Stimulated activated CD8-positive, alpha-beta memory T cell treated with anti-CD3 and anti-CD28 coated beads, Interleukin-2, amount 100 ng/mL, for 48 hours (primary cell): ENCODE measurements at places on chromosomes 2 and 18.

GRCh38 chr2:111898703-111899514, 502 bp downstream of the MERTK start:
- DNase-seq, result no peak

- DNase-seq, result no peak
These were observed 58.9 kb upstream of the SMAD7 start for GRCh38 chr18:49009661-49010060.

GRCh38 chr2:9821805-9822445, 21.3 kb upstream of the TAF1B start:
- no peak for DNase-seq

GRCh38 chr18:46344416-46345180, 240.4 kb downstream of the HAUS1 start:
- DNase-seq, result no peak

DNA sequence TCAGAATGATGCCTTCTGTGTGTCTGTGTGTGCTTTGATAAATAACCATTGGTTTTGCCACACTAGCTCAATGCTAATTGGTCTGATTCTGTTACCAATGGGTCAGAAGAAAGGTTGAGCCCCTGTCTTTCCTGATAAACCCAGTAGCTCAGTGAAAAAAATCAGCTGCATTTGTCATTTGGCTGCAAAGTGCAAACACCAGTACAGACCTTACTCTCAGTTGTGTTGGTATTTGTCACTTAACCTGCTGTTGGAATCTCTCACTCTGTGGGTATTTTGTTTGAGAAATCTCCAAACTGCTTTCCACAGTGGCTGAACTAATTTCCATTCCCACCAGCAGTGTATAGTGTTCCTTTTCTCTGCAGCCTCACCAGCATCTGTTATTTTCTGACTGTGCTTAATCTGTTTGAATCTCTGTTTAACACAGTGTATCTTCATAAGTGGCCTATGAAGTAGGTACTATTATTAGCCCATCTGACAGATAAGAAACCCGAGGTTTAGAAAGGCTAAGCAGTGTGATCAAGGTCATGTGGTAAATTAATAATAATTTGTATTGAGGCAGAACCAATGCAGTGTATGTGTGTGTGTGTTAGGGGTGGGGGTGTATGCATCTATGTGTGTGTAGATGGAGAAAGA, 26.7 kb downstream of the LIMS1 start:
- DNase-seq, result no peak

DNA sequence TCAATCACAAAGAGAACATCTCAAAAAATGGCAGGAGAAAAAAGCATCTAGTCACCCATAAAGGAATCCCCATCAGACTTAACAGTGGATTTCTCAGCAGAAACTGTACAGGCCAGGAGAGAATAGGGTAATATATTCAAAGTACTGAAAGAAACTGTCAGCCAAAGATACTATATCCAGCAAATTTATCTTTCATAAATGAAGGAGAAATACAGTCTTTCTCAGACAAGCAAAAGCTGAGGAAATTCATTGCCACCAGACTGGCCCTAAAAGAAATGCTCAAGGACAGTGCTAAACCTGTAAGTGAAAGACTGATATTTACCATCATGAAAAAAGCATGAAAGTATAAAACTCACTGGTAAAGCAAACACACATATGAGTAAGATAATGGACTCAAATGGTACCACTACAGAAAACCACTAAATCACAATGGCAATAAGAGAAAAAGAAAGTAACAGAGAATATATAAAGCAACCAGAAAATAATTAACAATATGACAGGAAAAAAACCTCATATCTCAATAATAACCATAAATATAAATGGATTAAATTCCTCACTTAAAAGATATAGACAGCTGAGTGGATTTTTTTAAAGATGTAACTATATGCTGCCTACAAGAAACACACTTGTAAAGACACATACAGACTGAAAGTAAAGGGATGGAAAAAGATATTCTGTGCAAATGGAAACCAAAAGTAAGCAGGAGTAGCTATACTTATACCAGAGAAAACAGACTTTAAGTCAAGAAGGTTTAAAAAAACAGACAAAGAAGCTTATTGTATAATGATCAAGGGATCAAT, 83.4 kb upstream of the STK39 start:
- DNase-seq, result no peak

DNA sequence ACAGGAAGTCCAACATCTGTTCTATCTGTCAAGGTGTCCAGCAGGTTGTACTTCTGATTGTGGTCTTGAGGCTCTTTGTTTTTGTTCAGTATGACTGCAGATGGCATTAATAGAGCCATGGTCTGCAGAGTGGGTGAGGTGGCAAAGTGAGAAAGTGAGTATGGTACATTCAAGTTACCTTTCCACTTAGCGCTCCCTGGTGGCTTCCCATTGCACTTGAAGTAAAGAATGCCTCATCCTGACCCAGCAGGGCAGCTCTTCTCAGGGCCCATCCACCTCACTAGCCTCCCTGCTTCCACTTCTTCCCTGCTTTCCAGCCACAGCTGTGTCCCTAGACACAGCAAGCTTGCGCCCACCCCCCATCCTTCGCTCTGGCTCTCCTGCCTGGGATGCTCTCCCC, 148.0 kb upstream of the ALPP start:
- DNase-seq, result no peak

DNA sequence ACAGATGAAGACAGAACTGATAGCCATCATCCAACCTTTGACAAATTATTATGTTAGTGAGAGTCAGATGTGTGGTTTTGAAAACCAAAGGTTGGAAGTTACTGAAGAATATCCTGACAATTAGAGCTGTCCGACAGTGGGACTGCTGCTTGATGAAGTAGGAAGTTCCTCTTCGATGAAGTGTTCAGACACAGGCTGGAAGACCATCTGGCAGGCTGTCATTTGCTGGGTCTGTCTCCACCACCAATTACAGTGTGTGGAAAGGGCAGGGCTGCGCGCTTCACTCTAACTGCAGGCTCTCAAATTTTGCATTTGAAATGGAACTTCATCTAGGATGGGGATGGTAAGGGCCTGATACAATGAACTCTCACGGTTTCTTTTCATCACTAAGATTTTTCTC, 313.8 kb downstream of the PIK3C3 start:
- no peak for DNase-seq

DNA sequence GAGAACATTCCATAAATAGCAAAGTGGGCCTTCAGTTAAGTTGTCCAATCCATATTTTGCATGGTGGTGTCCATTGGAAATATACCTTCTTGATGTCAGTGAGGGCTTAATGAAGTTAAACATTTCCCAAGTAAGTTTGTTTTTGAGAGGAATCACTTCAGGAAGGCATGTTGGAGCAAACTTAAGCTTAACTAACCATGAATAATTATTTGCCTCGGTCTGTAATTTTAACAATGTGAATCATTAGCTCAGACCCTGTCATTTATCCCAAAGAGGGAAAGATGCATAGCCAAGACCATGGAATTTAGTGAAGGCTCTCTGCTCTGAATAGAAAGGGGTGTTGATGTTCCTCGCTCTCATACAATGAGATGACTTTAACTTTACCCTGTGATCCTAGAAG, 47.4 kb downstream of the SPATS2L start:
- DNase-seq, result no peak

GRCh38 chr2:230912046-230912445, 13.0 kb downstream of the GPR55 start:
- DNase-seq, result no peak

GRCh38 chr2:113940891-113941290, 51.0 kb downstream of the ACTR3 start:
- DNase-seq, result no peak

DNA sequence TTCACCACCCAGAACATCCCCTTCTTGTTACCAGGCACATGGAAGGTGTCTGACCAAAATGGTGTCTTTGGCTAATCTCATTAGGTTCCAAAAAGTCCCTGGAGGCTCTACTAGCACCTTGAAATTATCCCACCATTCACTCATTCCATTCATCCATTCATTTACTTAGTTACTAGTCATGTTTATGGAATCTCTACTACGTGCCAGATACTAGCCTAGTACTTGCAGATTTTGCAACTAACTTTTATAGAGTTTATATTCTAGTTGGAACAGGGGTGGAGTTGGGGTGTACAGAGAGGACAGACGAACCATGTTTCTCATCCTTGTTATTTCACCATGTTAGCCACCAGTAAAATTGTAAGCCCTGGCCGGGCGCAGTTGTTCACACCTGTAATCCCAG, 4.0 kb upstream of the NOP58 start:
- DNase-seq, result no peak

- DNase-seq, result no peak
These were observed 105.1 kb downstream of the COL4A4 start for GRCh38 chr2:227058888-227059399.

- no peak for DNase-seq
These were observed 19.0 kb downstream of the INO80C start for GRCh38 chr18:35478520-35479435.

GRCh38 chr2:100105678-100106054, 36.7 kb downstream of the AFF3 start:
- no peak for DNase-seq
